CD4-positive, alpha-beta T cell treated with Interleukin-2 at 100 ng/mL for 4 hours (primary cell): ENCODE measurements at places on chromosomes 12 and 14.

DNA sequence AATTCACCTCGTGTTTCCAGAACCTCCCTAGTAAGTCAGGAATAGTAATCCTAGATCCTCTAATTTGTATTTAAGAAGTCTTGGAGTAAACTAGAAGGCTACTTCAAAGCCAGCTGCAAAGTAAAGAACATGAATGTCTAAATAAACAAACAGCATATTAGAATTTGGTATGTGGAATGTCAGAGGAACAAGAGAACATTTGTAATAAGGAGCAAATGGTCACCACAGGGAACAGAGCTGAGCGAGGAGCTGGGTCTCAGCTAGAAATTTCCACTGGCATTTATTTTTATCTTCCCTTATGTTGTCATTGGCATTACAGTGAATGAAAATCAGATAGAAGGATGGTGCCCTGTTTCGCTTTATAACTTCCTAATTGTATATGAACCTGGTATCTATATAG, 50.2 kb downstream of the FRMD6 start:
- DNase-seq, result no peak

- no peak for DNase-seq
Measured at GRCh38 chr14:81509838-81510452, 23.7 kb downstream of the SEL1L start.

- DNase-seq, result no peak
Measured at GRCh38 chr14:69887740-69888657, 8.8 kb downstream of the SMOC1 start.

DNA sequence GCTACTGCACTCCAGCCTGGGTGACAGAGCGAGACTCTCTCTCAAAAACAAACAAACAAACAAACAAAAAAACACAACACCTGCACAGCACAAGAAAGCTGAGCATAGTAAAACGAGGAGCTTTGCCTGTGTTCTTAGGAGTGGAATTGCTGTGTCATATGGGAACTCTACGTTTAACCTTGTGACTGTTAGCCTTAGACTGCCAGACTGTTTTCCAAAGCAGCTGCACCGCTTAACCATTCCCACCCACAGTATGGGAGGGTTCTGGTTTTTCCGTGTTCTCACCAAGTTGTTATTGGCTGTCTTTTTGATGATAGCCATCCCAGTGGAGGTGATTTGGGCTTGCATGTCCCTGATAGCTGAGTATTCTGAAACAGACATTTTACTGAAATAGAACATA, 9.2 kb downstream of the WNT5B start:
- DNase-seq, result no peak

DNA sequence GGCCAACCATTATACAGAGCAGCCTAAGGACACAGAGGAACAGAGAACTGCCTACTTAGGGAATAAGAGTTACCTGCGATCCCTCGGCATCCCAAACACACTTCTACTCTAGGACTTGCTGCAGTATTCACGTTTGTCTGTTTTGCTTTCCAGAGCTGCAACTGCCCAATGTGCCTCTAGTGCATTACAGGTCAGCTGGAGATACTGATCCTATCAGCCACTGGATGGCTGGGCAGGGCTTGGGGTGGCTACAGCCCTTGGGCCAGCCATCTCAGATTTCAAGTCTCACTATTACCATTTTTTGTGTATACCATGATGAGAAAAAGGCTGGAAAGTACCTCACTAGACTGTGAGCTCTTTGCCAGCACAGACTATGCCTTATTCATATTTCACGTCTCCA, 4.6 kb downstream of the ARF3 start:
- no peak for DNase-seq

- no peak for DNase-seq
Measured at GRCh38 chr12:114403011-114403689, 2.8 kb downstream of the TBX5 start.

DNA sequence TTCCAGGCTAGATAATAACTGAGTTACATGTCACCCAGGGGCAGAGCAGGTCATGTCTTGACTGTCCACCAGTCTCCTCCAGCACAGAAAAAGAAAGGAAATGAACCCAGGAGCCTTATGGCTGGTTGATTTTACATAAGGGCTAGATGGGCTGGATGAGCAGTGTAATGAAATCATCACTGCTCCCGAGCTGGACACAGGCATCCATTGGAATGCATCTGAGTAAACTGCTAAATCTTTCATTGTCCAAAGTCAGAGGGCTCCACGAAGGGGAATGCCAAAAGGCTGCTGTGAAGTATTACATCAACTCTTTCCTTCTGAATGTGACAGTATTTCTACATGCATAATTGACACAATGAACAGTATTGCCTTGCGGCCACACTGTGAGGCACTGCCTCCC, 30.1 kb upstream of the TSPAN11 start:
- no peak for DNase-seq

GRCh38 chr12:100234591-100235304, 32.1 kb downstream of the DEPDC4 start:
- peak; percentile 14 for DNase-seq

DNA sequence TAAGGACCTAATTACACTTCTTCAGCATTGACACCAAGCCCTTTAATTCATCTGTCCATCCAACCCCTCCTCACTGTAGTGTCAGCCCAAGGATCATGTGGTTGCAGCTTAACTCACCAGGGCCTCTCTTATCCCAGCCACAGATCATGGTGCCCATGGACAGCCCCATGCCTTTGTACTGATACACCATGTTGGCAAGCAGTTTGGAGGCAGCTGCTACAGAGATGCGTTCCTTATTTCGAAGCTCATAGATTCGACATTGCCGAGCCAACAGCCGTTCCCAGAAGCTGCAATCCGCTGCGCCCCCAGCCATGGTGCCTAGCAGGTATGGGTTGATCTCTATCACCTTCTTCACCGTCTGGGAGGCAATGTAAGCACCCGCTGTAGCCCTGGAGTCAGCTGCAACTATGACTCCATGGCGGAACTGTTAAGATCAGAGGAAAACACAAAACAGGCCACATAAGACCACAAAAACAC, 1.4 kb downstream of the PSMB5 start:
- DNase-seq, result no peak
